NCI-H446 treated with DMSO at 0.1 percent for 48 hours (cell line): ENCODE measurements at places on chromosomes 2 and 18.

DNA sequence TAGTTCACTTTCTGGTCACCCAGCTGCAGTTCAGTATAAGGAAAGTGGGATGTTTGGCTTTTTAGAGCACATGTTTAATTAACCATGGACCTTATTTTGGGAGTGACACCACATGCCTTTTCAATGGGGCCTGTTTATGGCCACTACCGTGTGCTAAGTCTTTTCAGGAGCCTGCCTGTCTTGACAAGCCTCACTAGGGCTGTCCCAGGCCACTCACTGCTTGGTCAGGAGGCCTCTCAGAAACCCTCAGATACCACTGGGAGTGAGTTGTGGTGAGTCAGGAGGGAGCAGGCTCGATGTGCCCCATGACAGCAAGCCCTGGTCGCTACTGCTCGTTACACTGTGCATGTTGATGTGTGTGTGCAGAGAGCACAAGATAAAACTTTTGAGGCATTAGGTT lies 123.0 kb downstream of the MAP4K4 start:
- DNase-seq: no peak

DNA sequence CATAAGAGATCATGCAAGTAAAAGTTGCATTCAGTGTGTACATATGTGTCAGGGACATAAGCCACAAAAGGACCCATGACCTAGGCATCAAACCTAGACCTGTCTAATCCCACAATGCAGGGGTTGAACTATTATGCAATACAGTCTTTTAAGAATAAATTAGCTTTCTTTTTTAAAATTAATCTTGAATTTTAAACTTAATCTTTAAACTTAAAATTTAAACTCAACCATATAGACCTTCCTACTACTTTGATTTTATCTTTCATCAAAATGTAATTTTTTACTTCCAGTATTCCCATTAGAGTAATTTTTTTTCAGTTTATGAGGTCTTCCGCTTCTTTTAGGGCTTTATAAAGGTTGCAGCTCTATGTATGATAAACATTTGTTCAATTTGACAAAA lies 702.9 kb downstream of the SUCLG1 start:
- DNase-seq: no peak

- DNase-seq: no peak
These were observed 63.5 kb upstream of the AGPS start for GRCh38 chr2:177329064-177329463.

DNA sequence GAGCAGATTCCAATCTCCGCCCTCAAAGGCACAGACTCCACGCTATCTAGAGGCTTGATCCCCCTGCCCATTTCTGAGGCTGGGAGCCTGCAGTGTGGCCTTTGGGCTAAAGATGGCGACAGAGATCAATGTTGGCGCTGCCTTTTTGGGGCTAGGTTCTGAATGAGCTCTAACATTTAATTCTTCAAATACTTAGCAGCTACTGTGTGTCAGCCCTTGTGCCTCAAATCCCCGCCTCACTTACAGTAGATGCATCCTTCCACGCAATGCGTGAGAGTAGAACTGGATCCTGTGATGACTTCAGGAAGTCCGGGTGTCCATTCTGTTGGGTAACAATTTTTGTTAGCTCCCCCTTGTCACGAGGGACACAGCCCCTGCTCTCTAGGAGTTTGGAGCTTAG lies 12.4 kb downstream of the IL1F10 start:
- no peak for DNase-seq
